ENCODE measurements at places on chromosomes 12 and 14. TPM values are rescaled to one million over a fixed set of nuclear protein-coding genes. Genes with fewer than 3 reads are reported as not detected.

DNA sequence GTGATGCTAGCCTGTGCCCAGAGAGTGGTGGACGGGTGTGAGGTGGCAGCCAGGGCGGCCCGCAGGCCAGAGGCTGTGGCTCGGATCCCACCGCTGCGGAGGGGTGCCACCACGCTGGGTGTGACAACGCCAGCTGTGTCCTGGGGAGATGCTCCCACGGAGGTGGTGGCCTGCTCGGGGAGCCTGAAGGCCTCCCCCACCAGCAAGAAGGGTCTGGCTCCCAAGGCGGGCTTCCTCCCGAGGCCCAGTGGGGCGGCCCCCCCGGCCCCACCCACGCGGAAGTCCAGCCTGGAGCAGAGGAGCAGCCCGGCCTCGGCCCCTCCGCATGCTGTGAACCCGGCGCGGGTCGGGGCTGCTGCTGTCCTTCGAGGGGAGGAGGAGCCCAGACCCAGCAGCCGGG lies 38.2 kb downstream of the KIF26A start:
- no peak for DNase-seq

SLC2A14 gene
- total RNA-seq: 2.3 TPM

DNA sequence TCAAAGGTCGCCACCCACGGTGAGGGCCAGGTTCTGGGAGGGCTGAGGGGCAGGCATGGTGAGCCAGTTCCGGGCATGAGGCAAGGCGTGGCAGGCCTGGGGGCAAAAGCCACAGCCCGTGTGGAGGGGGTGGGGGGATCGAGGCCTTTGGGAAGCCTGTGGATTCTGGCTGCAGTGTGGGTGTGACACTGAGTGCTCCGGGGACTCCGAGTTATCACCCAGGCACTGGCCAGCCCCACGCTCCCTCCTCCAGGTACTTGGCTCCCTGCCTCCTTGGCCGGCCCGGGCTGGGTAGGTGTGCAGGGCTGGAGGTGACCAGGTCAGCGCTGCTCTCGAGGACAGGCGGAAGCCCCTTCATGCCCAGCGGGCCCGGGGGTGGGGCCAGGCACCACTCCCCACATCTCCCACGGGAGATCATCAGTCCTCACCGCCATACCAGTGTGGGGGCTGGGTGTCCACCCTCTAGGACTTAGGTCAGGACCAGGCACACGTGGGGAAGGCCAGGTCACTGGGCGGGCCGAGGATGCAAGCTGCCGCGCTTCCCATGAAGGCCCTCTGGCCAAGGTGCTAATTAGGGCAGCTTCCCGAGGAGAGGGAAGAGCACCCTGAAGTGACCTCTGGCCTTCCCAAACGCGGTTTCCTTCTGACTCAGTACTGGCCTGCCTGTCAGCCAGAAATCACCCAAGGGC lies 34.1 kb upstream of the TDRD9 start:
- no peak for DNase-seq

DNA sequence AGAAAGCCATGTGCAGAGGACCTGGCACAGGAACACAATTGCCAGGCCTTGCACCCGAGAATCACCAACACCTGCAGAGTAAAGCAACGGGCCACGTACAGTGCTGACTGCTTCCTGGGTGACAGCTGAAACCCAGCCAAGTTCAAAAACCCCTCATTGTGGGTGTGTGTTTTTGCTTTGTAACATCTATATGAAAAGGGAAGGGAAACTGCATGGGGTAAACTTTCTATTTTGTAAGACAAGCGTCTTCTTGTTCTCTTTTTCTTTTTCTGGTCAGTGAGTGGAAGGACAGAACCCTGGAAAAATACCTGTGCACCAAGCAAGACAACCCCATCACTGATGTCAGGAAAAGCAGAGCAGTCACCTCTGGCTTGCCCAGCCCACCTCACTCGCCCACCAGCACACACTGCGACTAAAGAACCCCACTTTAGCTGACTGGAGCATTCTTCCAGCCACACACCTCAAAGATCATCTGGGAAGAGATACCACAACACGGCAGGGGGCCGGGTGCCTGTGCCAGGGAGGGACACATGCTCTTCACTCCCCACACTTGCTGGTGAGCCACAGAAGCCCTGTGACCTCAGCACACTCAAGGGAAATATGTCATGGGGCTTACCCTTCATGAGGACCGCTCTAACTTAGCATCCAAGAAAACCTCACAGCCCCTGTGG lies 172.3 kb downstream of the NDUFA12 start:
- DNase-seq: no peak
